ENCODE measurements at places on chromosomes 16 and 17. TPM values are rescaled to one million over a fixed set of nuclear protein-coding genes. Genes with fewer than 3 reads are reported as not detected.
A peak's percentile ranks its signal among the peaks of the same experiment; 100 is the strongest.

- H3K4me3 ChIP-seq: no peak overlapping the region
- no peaks in the 10 kb centered on the region for H3K36me3 ChIP-seq
- no peak overlapping the region for H3K27ac ChIP-seq
Measured at GRCh38 chr16:65388592-65388991, 266.7 kb upstream of the CDH11 start.

DNA sequence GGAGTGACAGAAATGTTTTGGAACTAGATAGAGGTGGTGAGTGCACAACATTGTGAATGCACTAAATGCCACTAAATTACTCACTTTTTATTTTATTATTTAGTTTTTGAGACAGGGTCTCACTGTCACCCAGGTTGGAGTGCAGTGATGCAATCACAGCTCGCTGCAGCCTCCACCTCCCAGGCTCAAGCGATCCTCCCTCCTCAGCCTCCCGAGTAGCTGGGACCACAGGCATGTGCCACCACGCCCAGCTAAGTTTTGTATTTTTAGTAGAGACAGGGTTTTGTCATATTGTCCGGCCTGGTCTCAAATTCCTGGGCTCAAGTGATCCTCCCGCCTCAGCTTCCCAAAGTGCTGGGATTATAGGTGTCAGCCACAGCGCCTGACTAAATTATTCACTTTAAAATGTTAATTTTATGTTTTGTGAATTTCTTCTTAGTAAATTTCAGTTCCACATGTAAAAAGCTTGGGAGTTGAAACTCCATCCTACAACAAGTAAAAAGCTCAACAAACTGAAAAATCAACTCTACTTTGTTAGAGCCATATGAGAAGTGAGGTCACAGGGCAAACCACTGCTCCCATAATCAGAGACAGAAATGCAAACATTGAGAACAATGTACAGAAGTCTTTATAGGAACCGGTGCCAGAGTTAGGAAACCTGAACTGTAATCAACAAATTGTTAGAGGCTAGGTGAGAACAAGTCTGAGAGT lies 13.8 kb upstream of the SLC5A10 start:
- H3K4me3 ChIP-seq: no peak overlapping the region
- no peak for DNase-seq
- no peaks in the 10 kb centered on the region for H3K36me3 ChIP-seq
- no peak overlapping the region for H3K27ac ChIP-seq
- H3K27me3 ChIP-seq: no peaks in the 10 kb centered on the region
- peaks cover 3% of the 10 kb centered on the region for H3K4me1 ChIP-seq

DNA sequence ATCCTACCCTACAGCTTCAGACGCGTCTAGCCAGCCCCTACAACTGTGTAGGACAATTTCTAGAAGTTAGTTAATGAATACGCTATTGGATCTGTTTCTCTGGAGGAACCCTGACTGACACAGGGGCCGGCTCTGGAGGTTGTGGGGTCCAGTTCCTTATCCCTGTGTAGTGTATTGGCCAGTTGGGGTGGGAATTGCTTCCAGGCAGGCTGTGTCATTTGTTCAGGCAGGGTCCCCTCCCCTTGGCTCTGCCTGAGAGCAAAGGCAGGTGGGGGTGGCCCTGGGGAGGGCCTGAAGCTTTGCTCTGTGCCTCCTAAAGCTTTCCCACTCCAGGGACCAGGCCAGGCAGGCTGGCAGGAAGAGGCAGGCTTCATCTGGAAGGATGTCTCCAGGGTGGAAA lies 11.7 kb upstream of the CETP start:
- no peak overlapping the region for H3K4me3 ChIP-seq
- peaks cover 26% of the 10 kb centered on the region for H3K4me1 ChIP-seq
- no peak for DNase-seq
- H3K36me3 ChIP-seq: no peaks in the 10 kb centered on the region

DNA sequence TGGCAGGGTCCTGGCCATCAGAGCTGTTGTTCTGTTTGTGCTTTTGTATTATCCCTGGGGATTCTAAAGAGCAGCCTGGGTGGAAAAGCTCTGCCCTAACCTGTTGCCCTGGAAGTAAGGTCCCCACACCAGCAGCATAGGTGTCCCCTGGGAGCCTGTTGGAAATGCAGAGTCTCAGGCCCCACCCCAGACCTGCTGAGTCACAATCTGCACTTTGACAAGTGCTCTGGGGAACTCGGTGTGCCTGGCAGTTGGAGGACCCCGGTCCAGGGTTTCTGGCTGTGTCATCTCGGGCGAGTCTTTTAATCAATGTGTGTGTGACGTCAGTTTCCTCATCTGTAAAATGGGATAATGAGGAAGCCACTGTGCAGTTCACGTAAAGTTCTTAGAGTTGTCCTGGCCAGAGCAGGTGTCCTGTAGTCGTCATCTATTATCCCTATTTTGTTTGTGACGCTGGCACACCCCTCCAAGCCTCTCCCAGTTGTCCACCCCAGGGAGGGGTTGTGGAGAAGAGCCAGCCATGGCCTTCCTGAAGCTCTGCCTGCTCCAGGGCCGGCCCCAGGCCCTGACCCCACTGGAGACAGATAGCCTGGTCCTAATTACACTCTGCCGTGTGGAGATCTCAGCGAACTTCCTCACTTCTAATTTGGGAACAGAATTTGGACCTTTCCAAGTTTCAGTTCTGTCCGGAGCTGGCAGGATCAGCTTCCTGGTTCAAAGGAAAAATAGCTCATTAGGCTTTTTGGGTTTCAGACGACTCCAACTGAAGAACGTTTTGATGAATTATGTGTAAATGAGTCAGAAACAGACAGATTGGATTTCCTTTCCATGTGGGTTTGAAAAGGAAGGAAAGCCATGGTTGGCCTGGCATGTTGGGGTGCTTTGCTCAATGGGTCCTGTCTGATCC lies 295.7 kb upstream of the FOXF1 start:
- H3K4me1 ChIP-seq: peaks cover 20% of the 10 kb centered on the region
- no peaks in the 10 kb centered on the region for H3K36me3 ChIP-seq
- no peaks in the 10 kb centered on the region for H3K27me3 ChIP-seq
- no peak for DNase-seq
- no peak overlapping the region for H3K4me3 ChIP-seq

- no peak overlapping the region for H3K4me3 ChIP-seq
- peak; percentile 62 for DNase-seq
- no peaks in the 10 kb centered on the region for H3K27me3 ChIP-seq
Measured at GRCh38 chr17:64599187-64599676, 62.9 kb downstream of the SMURF2 start.

DNA sequence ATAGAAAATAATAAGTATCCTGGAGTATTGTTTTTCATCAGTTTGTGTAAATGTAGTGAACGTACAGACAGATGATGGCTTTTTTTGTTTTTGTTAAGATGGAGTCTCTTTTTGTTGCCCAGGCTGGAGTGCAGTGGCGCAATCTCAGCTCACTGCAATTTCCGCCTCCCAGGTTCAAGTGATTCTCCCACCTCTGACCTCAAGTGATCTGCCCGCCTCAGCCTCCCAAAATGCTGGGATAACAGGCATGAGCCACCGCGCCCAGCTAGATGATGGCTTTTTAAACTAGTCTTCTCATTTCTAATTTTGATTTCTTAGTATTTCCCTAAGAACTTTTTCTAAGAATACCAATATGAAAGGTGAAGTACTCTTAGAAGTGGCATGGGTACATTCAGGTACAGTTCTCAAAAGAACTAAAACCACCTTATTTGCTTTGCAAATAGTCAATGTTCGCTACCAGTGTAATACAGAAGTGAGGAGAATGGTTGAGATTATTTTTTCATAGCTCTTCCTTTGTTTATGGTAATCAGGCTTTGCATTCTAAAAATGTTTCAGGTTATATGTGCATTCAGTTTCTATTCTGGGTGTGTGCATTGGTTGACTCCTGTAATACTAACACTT lies 34.2 kb downstream of the TTC19 start:
- no peak overlapping the region for H3K27ac ChIP-seq
- no peak for DNase-seq
- no peaks in the 10 kb centered on the region for H3K4me1 ChIP-seq
- H3K36me3 ChIP-seq: peaks cover 2% of the 10 kb centered on the region
- no peak overlapping the region for H3K4me3 ChIP-seq
- no peaks in the 10 kb centered on the region for H3K27me3 ChIP-seq

- peak overlapping the region; percentile 37 for H3K27ac ChIP-seq
- peaks cover 37% of the 10 kb centered on the region for H3K4me1 ChIP-seq
- H3K27me3 ChIP-seq: no peaks in the 10 kb centered on the region
- H3K4me3 ChIP-seq: no peak overlapping the region
Measured at GRCh38 chr17:46152423-46152822, 40.8 kb downstream of the KANSL1 start.

DNA sequence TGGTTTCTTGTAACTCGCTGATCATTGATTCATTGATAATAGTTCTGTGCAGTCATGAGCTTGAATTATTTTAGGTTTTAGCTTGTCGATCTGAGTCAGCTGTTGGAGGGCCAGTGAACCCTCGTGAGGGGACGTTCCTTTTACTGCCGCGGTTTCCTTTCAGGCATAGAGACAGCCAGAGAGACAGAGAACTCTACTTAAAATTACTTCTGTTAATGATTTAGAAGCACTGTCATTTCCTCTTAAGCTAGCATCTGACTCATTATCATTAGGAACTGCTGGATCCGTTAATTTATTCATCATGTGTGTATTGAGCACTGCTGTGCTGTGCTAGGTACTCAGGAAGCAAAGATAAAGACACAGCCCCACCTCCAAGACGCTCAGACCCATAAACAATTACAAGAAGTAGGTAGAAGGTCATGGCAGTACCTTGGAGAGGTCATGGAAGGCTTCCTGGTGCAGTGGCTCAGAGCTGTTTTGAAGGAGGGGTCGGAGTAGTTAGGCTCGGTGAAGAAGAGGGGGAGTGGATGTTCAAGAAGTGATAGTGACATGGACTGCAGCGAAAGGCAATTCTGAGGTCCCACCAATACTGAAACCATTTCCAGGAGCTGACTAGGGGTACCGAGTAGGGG lies 3.3 kb downstream of the PGS1 start:
- H3K36me3 ChIP-seq: peaks cover 6% of the 10 kb centered on the region
- no peaks in the 10 kb centered on the region for H3K27me3 ChIP-seq
- peak overlapping the region; percentile 69 for H3K27ac ChIP-seq
- peak; percentile 47 for DNase-seq
- no peak overlapping the region for H3K4me3 ChIP-seq

- H3K27me3 ChIP-seq: no peaks in the 10 kb centered on the region
- no peaks in the 10 kb centered on the region for H3K36me3 ChIP-seq
- H3K27ac ChIP-seq: no peak overlapping the region
Measured at GRCh38 chr17:81528651-81529436, 667 bp downstream of the FSCN2 start.

DNA sequence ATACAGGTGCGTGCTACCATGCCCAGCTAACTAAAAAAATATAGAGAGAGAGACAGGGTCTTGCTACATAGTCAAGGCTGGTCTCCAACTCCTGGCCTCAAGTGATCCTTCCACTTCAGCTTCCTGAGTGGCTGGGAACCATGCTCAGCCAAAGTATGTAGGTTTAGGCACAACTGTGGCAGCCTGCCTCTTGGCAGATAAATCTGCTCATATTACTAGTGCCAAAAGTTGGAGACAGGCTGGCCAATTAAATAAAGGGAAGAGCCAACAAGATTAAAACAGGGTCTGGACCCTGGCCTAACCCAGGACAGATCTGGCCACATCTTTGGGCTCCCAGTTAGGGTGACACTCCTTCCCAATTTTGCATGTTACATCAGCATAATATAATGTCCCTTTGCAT lies 151.7 kb downstream of the CBLN1 start:
- H3K27me3 ChIP-seq: no peaks in the 10 kb centered on the region
- H3K27ac ChIP-seq: no peak overlapping the region
- no peaks in the 10 kb centered on the region for H3K36me3 ChIP-seq
- H3K4me3 ChIP-seq: no peak overlapping the region
- no peak for DNase-seq
- no peaks in the 10 kb centered on the region for H3K4me1 ChIP-seq

DNA sequence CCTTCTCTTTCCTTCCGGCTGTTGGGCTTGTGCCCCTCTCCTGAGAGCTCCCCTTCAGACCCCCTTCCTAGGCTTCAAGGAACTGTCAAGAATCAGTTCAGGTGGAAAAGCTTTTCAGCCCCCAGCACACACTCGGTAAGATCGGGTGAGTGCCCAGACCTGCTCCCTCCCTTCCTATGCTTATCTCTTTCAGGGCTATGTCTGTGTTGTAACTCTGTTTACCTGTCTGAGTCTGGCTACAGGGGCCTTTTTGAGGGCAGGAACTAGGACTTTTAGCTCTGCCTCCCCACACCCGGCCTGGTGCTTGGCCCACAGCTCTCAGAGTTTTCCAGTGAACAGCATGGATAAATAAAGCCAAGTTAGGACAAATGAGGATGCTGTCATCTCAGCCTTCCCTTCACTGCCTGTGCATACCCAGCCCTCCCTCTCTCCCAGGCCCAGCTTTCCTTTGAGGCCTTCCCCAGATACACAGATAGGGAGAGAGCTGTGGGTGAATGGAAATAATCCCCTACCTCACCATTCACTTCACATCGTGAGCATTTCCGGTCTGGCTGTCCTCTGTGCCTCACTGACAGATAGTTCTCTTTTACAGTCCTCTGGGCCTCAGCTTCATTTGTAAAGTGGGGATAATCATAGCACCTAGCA lies 5.7 kb upstream of the MRPS23 start:
- H3K36me3 ChIP-seq: no peaks in the 10 kb centered on the region
- no peak for DNase-seq
- H3K27ac ChIP-seq: no peak overlapping the region
- no peaks in the 10 kb centered on the region for H3K27me3 ChIP-seq
- H3K4me3 ChIP-seq: no peak overlapping the region

DNA sequence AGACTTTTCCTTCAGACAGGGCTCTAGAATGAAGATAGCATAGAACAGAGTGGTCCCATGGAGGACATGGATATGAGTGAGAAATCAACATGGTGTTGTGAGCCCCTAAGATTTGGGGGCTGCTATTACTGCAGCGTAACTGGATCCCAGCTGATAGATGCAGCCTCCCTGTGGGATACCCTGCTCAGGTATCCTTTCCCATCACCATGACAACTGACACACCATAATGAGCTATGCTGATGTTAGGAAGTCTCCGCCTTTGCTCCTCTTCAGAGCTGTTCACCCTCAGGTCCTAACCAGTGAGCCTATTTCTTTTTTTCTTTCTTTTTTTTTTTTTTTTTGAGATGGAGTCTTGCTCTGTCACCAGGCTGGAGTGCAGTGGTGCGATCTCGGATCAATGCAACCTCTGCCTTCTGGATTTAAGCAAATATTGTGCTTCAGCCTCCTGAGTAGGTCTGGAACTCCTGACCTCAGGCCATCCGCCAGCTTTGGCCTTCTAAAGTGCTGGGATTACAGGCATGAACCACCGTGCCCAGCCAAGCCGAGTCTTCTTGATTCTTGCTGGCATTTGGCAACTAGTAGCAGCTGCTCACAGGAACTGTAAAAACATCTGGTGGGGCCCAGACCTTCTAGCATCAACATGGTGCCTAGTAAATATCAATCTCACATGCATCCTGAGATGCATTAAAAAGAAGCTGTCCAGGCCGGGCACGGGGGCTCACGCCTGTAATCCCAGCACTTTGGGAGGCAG lies 17.1 kb downstream of the STX4 start:
- H3K4me3 ChIP-seq: no peak overlapping the region
- no peaks in the 10 kb centered on the region for H3K4me1 ChIP-seq
- no peaks in the 10 kb centered on the region for H3K27me3 ChIP-seq
- H3K36me3 ChIP-seq: no peaks in the 10 kb centered on the region
- no peak overlapping the region for H3K27ac ChIP-seq

EVI2A gene
- 18.2 TPM for polyA plus RNA-seq

SPN gene
- polyA plus RNA-seq: 1.9 TPM

C16orf74 gene
- polyA plus RNA-seq: 73.0 TPM

CTF1 gene
- polyA plus RNA-seq: 0.78 TPM

HOXB5 gene
- polyA plus RNA-seq: not detected

ICAM2 gene
- polyA plus RNA-seq: 149 TPM

OTOA gene
- not detected for polyA plus RNA-seq

PITPNM3 gene
- polyA plus RNA-seq: 0.31 TPM

TMC8 gene
- polyA plus RNA-seq: 445 TPM

ABCC11 gene
- polyA plus RNA-seq: not detected
